ENCODE measurements at places on chromosomes 3 and 15. TPM values are rescaled to one million over a fixed set of nuclear protein-coding genes. Genes with fewer than 3 reads are reported as not detected.
A peak's percentile ranks its signal among the peaks of the same experiment; 100 is the strongest.

GRCh38 chr3:86744051-86744450 lies 246.9 kb downstream of the VGLL3 start:
- no peaks in the 10 kb centered on the region for H3K36me3 ChIP-seq
- no peaks in the 10 kb centered on the region for H3K4me1 ChIP-seq
- H3K27ac ChIP-seq: no peak overlapping the region
- H3K4me3 ChIP-seq: no peak overlapping the region
- DNase-seq: no peak

DNA sequence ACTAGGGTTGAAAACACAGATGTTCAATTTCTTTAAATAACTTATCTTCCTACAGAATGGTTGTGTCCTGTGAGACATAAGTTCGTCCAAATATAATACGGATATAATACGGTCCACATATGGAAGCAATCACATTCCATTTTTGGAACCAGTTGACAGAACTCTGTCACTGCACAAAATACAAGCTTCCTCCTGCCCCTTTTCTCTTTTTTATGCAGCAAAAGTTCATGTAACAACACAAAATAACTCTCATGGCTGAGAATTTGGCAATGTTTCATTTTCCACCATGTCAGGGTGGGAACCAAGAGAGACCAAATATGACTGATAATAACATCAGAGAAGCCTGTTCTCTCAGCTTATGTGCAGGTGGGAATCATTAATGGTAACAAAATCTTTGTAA lies 158.1 kb upstream of the ZNF385D start:
- H3K4me1 ChIP-seq: no peaks in the 10 kb centered on the region
- H3K36me3 ChIP-seq: no peaks in the 10 kb centered on the region
- DNase-seq: no peak
- H3K27ac ChIP-seq: no peak overlapping the region

DNA sequence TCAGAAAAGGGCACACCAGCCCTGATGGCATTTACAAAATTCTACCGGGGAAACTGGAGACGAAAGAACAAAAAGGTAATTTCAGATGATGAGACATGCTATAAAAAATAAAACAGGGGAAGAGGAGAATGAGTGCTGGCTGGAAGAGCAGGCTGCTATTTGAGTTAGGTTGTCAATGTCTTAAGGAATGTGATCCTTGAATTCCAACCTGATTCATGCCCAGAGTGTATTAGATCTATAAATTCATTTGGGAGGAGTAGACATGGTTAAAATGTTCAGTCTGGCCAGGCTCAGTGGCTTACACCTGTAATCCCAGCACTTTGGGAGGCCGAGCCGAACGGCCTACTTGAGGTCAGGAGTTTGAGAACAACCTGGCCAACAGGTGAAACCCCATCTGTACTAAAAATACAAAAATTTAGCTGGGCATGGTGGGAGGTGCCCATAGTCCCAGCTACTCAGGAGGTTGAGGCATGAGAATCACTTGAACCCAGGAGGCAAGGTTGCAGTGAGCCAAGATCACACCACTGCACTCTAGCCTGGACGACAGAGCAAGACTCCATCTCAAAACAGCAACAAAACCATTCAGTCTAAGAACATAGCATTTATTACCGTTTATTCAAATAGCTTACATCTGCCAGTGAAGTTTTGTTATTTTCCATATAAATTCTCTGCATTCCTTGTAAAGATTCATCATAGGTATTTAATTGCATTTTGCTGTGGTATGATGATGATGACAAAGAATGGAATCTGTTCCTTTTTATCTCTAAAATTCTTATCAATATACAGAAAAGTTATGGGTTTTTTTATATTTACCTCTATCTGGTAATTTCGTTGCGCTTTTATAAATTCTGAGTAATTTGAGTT lies 126.7 kb upstream of the NR2E3 start:
- no peak overlapping the region for H3K27ac ChIP-seq
- no peak for DNase-seq
- H3K27me3 ChIP-seq: no peaks in the 10 kb centered on the region
- H3K4me3 ChIP-seq: no peak overlapping the region
- H3K36me3 ChIP-seq: no peaks in the 10 kb centered on the region

- H3K27ac ChIP-seq: peak overlapping the region; percentile 81
- peaks cover 10% of the 10 kb centered on the region for H3K4me1 ChIP-seq
- no peaks in the 10 kb centered on the region for H3K36me3 ChIP-seq
- no peaks in the 10 kb centered on the region for H3K27me3 ChIP-seq
- H3K4me3 ChIP-seq: no peak overlapping the region
Measured at GRCh38 chr15:62124973-62125303, 40.1 kb downstream of the C2CD4B start.

ABHD10 gene
- 36.2 TPM for total RNA-seq

- H3K36me3 ChIP-seq: no peaks in the 10 kb centered on the region
- DNase-seq: no peak
- peaks cover 37% of the 10 kb centered on the region for H3K27me3 ChIP-seq
- peaks cover 11% of the 10 kb centered on the region for H3K4me1 ChIP-seq
Measured at GRCh38 chr15:51342227-51342999, 958 bp downstream of the GLDN start.

DNA sequence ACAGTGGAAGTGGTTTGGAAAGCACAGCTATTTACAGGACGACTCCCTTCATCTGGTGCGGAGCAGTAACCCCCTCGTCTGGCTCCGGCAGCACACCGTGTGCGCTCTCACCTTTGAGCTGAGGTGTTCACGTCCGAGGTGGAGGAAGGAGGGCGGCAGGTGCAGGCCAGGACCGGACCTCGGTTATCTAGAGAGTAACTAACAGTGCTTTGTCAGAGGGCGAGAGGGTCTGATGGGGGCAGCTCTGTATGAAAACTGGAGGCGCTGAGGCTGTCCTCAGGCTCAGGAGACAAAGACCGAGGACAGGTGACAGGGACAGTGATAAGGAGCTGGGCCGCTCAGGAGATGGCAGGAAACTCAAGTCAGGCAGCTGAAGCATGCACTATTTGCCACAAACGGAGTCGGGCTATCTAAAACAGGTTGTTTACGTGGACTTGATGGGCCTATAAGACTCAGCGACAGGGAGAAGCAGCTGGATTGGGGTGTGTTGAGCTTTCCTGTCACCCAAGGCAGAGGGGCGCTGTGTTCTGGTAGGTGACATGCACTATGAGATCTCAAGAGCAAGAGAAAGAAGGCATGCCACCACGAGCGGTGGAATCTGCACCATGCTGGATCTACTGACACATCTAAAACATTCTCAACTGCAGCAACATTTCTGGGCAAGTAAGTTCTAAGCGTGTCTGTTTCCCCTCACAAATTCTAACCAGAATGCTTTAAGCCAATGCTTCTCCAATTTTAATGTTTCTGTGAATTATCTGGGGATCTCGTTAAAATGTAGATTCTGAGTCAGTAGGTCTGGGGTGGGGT lies 155.2 kb downstream of the XXYLT1 start:
- H3K4me3 ChIP-seq: no peak overlapping the region
- H3K36me3 ChIP-seq: no peaks in the 10 kb centered on the region
- H3K27me3 ChIP-seq: no peaks in the 10 kb centered on the region
- no peak overlapping the region for H3K27ac ChIP-seq
- peaks cover 34% of the 10 kb centered on the region for H3K4me1 ChIP-seq

DNA sequence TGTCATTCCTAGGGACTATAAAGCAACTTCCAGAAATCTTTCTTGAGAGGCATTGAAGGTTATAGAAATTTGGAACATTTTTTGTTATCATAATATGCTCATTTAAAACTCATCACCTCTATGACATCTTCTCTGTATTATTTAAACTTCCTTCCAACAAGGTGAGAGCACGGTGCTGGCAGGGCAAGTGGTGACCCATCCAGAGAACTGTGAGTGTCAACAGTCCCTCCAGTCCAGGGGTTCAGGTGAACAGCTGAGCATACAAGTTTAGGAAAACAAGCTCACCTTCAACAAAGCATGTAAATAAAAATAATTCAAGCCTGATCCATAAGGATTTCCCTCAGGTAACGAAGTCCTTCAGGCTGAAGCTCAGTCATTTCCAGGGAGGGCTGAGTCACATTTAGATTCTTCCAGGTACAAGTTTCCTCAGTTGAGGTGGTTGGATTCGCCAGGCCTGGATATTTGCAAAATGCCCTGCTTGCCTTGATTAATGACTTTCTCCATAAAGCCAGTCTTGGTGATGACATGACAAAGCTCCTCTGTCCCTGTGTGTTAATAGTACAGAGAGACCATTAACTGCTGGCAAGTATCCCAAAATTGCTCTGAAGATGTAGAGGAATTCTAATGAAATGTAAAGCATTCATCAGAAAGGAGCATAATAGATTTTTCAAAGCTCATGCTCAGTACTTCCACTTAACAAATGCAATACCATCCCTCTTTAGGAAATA lies 263.6 kb upstream of the GADL1 start:
- no peaks in the 10 kb centered on the region for H3K4me1 ChIP-seq
- no peaks in the 10 kb centered on the region for H3K27me3 ChIP-seq
- no peaks in the 10 kb centered on the region for H3K36me3 ChIP-seq
- DNase-seq: no peak
- H3K4me3 ChIP-seq: no peak overlapping the region

DNA sequence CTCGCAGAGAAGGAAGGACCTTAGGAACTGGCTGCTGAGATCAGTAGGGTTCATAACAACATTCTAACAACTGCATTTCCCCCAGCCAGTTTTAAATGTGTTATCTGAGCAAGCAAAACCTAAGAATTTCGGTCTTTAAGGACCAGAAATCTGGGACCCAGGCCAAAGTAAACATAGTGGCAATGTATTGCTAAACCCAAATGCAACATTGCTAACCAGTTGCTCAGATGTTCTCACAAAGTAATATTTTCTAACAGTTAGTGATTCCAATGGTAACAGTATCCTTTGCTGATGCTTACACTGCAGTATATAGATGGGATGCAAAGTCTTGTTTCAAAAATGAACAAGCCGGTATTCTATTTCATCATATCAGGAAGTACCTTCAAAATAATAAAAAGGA lies 254.3 kb downstream of the RYR3 start:
- no peaks in the 10 kb centered on the region for H3K36me3 ChIP-seq
- no peaks in the 10 kb centered on the region for H3K4me1 ChIP-seq
- H3K4me3 ChIP-seq: no peak overlapping the region
- peak; percentile 10 for DNase-seq
- no peaks in the 10 kb centered on the region for H3K27me3 ChIP-seq

NMNAT3 gene
- total RNA-seq: 8.3 TPM

Data from hepatocyte (in vitro differentiated cells).